ENCODE measurements at places on chromosomes 16 and 17. TPM values are rescaled to one million over a fixed set of nuclear protein-coding genes. Genes with fewer than 3 reads are reported as not detected.

The ABCA8 gene
- 2.3 TPM for total RNA-seq

The CDH13 gene
- total RNA-seq, result 6.2 TPM

The SALL1 gene
- total RNA-seq, result 11.7 TPM

The CCL7 gene
- not detected for total RNA-seq

The ALDH3A1 gene
- 0.41 TPM for total RNA-seq

The CD300C gene
- total RNA-seq, result 0.19 TPM

The KRTAP3-1 gene
- total RNA-seq, result not detected

The LRRC46 gene
- 0.63 TPM for total RNA-seq

The WWP2 gene
- 28.6 TPM for total RNA-seq

The NAGLU gene
- total RNA-seq, result 25.5 TPM

The SOX15 gene
- total RNA-seq, result 2.0 TPM

The NOTUM gene
- total RNA-seq, result 0.50 TPM
